Cerebellar nuclear complex (tissue), 1 donor: ENCODE measurements at places on chromosomes 13 and 19.

- no peak for DNase-seq
Measured at GRCh38 chr13:24680258-24680920, at the start of gene ATP12A. Gene ATP12A (plus strand): TSS chr13:24680408. CDS start chr13:24680744, 336 bp downstream.

DNA sequence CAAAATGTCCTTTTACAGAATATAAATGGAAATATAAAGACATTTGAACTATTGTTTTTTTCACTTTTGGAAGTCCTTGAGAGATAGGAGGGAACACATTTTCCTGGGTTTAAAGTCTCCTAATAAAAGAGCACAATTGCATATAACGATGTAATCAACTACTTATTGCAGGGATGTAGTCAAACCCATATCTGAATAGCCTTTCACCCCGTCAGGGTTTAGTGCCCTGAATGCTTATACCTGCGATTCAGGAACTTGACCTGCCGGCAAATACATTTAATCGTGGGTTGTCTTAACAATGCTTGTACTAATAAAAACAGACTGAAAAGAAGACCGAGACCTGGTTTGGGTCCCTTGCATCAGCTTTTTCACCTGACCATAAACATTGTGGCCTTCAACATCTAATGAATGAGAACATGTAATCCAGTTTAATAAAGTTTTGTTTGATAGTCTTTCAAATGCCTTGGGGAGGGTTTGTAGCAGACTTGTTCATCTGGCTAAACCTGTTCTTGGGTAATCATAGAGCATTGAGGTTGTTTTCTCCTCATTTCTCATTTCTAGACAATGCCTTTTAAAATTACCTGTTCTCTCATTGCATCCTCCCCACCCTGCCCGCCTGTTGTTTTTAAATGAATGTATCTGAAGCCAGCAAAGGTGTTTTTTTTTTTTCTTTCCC lies 7.0 kb downstream of the KLF5 start:
- no peak for DNase-seq

DNA sequence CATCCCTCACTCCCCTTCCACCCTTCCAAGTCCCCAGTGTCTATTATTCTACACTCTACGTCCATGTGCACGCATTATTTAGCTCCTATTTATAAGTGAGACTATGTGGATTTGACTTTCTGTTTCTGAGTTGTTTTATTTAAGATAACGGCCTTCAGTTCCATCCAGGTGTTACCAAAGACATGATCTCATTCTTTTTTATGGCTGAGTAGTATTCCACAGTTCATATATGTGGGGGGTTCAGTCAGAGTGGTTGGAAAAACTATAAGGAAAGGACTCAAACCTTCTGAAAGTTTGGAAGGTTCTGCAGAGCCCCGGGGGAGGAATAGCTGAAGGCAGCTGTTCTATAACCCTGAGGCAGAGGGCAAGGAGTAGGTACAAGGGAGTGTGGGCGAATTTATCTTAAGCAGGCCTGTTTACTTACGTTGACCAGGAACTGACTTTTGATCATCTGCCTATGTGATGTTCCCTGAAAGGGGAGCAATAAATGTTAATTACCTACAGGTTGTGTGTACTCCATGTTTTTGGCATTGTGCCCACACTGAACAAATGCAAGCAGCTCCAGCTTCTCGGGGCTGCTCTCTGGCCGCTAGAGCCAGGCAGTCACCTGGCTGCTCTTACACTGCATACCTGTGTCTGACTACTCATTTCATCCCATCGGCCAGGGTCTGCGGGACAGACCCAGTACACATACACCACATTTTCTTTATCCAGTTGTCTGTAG lies 13.5 kb upstream of the ADGRE1 start:
- DNase-seq: no peak

DNA sequence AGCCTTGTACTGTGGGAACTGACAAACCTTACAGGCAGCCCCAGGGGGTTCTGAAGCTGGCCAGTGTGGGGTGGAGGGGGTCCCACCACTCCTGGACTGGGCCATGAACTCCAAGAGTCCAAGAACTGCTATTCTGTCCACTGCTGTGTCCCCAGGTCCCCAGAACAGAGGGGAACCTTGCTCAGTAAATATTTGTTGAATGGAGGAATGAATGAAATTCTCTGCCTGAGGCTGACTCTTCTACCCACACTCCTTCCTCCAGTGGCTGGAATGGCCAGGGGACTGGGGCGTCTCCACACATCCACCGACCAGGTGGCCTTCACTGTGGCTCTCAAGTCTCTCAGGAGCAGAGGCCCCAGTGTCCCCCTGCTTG lies 11.6 kb downstream of the WIZ start:
- DNase-seq: no peak

DNA sequence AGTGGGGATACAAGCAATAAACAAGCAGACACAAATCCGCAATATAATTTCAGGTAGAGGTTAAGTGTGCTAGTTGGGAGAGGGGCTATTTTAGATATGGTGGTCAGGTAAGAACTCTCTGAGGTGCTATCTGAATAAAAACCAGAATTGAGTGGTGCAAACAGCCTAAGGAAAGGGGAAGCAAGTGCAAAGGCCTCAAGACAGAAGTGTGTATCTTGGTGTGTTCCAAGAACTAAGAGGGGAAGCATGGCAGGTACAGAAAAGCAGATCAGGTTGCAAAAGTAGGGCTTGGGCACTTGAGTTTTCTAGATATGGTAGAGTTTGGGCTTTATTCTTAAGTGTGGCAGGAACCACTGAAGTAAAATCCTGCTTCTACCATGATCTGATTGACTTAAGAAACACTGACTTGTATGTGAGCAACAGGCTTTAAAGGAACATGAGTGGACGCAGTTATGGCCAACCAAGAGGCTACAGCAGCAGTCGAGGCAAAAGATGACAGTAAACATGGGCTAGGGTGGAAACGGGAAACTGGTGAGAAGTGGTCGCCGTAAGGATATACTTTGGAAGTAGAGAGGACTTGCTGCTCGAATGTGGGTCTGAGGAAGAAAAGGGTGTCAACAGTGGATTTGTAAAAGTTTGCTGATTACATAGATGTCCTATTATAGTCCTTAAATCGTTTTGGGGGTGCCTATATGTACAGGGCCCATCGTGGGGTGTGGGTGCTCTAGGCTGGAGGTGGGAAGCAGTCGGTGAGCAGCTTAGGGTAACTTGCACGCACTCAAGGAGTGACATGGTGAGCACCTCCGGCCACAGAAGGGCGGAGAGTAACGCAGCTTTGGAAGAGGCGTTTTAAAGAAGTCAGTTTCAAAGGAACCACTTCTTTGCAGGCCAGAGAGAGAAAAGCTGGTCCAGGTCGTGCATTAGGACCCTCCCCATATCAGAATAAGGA lies 677 bp downstream of the TGDS start:
- no peak for DNase-seq

DNA sequence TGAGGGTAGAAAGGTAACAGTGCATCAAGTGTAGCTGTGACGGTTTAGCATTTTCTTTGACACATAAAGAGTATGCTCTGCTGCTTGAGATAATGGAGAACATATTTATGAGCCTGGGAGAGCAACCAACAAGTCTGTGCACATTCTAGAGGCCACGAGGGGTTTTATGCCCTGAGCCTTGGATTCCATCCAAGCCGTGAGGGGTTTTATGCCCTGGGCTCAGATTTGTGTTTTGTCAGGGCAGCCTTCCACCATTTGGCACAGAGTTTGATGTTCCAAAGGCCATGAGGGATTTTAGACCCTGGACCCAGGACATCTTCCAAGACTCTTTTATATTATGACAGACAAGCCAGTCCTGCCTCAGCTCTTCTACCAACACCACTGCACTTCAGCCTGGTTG lies 106.4 kb downstream of the ZNF486 start:
- no peak for DNase-seq

GRCh38 chr13:111625526-111626315 lies 305.3 kb downstream of the TEX29 start:
- no peak for DNase-seq

GRCh38 chr13:34156841-34157365 lies 339.0 kb downstream of the RFC3 start:
- DNase-seq: no peak

- DNase-seq: no peak
Measured at GRCh38 chr13:99376132-99376531, 68.9 kb upstream of the GPR183 start.

- no peak for DNase-seq
Measured at GRCh38 chr19:35730326-35730725, 11.9 kb downstream of the IGFLR1 start.

DNA sequence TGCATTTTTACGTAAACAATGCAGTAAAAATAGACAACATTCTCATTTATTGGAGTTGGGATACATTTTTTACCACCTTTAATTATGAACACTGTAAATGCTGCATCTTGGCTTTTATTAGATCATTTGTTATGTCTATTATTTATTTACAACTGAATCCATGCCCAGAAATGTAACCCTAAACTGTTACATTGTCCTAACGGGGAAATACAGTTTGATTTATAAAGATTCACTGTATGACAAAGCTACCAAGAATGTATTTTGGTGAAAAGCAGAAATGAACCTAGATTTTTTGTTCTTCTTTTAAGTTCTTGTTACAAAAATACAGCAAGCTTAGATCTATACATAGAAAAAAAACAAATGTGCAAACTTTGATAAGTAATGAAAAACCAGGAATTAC lies 1.1 kb downstream of the METTL21C start:
- no peak for DNase-seq

DNA sequence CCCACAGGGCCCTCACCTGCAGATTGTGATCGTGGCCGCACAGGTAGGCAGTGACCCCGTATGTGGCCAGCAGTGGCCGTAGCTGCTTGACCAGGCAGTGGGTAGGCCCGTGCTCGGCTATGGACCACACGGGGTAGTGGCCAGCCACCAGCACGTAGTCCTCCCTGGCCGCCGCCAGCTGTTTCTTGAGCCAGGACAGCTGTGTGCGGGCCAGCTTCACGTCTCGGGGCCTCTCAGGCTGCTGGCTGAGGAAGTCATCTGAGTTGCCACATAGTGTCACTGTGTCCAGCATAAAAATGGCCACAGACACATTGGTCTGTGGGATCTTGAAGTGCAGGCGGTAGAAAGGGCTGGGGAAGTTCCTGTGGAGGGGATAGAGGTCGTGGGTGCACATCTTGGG lies 1.2 kb downstream of the ACP5 start:
- DNase-seq: no peak

DNA sequence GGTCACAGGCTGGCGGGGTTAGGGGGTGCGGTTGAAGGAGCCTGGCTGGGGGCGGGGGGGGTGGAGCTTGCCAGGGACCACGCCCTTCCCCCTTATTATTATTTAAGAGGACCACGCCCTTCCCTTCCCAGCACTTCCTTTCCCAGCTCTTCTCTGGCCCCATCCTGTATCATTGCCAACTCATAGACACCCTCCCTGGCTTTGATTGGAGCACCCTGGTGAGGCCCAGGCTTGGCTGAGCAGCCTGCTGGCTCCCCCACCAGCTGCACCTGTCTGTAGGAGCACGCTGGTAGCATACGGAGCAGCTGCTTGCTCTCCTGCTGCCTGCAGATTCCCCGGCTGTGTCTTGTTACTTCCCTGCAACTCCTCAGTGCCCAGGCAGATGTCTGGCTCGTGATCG lies 62.5 kb upstream of the PDX1 start:
- DNase-seq: no peak

DNA sequence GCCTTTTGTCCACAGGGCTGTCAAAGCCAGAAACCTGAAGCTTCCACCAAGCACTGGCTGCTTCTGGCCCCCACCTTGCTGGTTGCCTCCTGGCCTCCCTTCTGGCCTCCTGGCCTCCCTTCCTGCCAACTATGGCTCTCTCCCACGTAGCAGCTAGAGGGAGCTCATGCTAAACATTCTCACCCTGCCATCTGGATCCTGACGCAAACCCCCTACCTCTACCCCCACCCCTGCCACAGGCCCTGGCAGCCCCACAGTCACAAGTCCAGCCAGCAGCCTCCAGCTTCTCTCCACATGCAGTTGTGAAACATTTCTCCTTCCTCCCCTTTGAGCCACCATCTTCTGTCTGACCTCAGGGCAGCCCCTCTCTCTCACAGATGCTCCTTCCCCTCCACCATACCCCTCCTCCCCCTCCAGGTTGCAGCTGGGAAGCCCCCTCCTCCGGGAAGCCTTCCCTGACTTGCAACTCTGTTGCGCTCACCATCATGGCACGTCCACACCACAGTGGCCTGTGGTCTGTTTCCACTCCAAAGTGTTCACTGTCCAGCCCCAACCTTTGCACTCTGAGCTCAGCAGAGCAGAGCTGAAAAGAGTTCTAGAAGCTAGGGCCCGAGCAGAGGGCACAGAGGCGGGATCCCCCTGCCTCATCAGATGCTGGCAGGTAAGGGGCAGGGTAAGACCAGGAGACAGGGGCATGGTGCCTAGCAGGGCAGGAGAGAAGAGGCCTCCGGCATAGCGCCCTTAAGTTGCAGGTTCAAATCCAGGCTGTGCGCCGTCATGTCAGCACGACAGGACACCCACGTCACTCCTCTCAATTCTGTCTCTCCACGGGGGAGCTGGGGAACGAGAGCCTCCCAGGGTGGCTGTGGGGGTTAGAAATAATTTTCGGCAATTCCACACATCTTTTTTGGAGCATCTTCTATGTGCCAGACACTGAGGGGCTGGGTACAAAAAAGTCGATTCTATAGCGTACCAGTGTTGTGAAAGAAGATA lies 7.3 kb downstream of the ADGRL1 start:
- no peak for DNase-seq

GRCh38 chr13:44523146-44524015 lies 52.7 kb downstream of the TSC22D1 start:
- no peak for DNase-seq

DNA sequence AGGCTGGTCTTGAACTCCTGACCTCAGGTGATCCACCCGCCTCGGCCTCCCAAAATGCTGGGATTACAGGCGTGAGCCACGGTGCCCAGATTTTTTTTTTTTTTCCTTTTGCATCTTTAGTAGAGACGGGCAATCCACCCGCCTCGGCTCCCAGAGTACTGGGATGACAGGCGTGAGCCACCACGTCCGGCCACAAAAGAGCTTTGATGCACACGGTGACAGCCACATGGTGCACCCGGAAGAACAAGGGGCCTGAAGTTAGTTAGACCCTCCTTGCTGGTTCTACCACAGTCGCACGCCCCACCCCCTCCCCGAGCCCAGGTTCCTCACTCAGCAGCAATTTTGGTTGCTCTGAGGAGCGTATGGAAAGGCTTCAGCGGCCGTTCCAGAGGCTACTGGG lies 54.2 kb upstream of the USE1 start:
- DNase-seq: no peak

- no peak for DNase-seq
Measured at GRCh38 chr13:106286811-106287210, 248.7 kb downstream of the EFNB2 start.

GRCh38 chr13:50672025-50672424 lies 171.5 kb downstream of the DLEU7 start:
- no peak for DNase-seq

DNA sequence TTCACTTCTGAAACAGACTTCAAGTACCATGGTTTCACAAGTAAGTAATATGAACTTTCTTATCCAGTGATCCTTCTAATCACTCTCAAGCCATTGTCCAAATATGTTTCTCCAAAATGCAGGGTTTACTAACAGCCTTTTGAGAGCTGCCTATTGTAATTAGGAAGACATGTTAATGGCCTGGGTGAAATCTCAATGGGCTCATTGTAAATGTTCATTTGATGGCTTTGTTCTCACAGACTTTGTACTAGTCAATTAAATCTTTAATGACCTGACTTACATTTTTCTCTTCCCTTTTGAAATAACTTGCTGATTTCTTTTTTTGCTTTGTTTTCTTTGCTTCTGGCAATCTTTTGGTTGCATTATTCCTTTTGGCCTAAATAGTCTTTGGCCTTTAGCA lies 444.8 kb downstream of the LIG4 start:
- DNase-seq: no peak
